ENCODE measurements at places on chromosomes 12 and 14. TPM values are rescaled to one million over a fixed set of nuclear protein-coding genes. Genes with fewer than 3 reads are reported as not detected.

DNA sequence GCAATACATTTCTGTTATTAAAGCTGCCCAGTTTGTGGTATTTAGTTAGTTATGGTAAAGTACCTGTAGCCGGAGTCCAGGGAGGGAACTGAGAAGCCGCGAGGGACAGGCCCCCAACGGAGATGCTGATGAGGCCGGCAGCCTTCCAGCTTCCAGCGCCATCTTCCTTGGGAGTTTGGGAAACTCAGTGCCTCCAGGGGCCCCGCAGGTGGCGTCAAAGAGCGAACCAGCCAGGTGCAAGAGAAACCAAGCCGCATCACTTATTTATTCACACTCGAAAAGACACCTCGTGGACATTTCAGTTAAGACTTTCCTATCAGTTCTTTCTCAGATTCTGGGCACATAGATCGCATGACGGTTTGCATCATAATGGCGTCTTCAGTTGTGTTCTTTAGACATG is 216.6 kb downstream of the GLT1D1 start:
- H3K4me1 ChIP-seq: no peaks in the 10 kb centered on the region
- no peak overlapping the region for H3K4me3 ChIP-seq
- H3K27me3 ChIP-seq: no peaks in the 10 kb centered on the region

- DNase-seq: no peak
- no peaks in the 10 kb centered on the region for H3K27me3 ChIP-seq
- no peak overlapping the region for H3K4me3 ChIP-seq
- H3K27ac ChIP-seq: no peak overlapping the region
- peaks cover 18% of the 10 kb centered on the region for H3K4me1 ChIP-seq
Observed at GRCh38 chr12:132033627-132034026, 83.9 kb downstream of the EP400 start.

- H3K4me3 ChIP-seq: no peak overlapping the region
- H3K36me3 ChIP-seq: no peaks in the 10 kb centered on the region
- peaks cover 19% of the 10 kb centered on the region for H3K27me3 ChIP-seq
- no peaks in the 10 kb centered on the region for H3K4me1 ChIP-seq
Observed at GRCh38 chr12:111150921-111151840, 217.7 kb downstream of the PHETA1 start.

DNA sequence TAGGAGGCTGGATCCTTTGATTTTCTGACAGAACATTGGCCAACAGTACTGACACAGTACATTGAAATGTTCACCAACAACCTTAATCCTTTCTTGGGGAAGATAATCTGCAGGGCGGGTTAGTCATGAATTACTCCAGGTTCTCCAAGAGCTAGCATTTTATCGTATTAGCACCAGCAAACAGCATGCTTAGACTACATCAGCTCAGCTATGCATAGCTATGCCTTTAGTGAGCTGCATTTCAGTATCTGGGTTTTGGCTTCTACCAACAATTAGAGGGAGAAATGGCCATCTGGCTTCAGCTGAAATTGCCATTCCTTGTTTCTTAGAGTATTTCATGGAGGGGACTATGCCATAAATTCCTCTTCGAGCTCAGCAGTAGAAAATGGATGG is 33.8 kb downstream of the SAMD4A start:
- H3K4me1 ChIP-seq: peaks cover 24% of the 10 kb centered on the region
- no peaks in the 10 kb centered on the region for H3K36me3 ChIP-seq
- no peaks in the 10 kb centered on the region for H3K27me3 ChIP-seq
- no peak for DNase-seq
- H3K27ac ChIP-seq: no peak overlapping the region

- no peaks in the 10 kb centered on the region for H3K36me3 ChIP-seq
- H3K27me3 ChIP-seq: no peaks in the 10 kb centered on the region
- no peak for DNase-seq
- H3K27ac ChIP-seq: no peak overlapping the region
- peaks cover 36% of the 10 kb centered on the region for H3K4me1 ChIP-seq
Observed at GRCh38 chr12:2380946-2381345, 328.2 kb downstream of the CACNA1C start.

GRCh38 chr12:100026241-100026640 is 41.5 kb upstream of the ANKS1B start:
- H3K27ac ChIP-seq: peak overlapping the region; percentile 1
- H3K4me3 ChIP-seq: no peak overlapping the region
- peaks cover 23% of the 10 kb centered on the region for H3K4me1 ChIP-seq
- H3K27me3 ChIP-seq: no peaks in the 10 kb centered on the region

- no peak overlapping the region for H3K4me3 ChIP-seq
- H3K4me1 ChIP-seq: no peaks in the 10 kb centered on the region
- H3K36me3 ChIP-seq: peaks cover 48% of the 10 kb centered on the region
- DNase-seq: no peak
Observed at GRCh38 chr14:105005329-105005928, 15.5 kb downstream of the CDCA4 start.

- H3K4me1 ChIP-seq: peaks cover 3% of the 10 kb centered on the region
- no peak overlapping the region for H3K4me3 ChIP-seq
- peaks cover 98% of the 10 kb centered on the region for H3K27me3 ChIP-seq
Observed at GRCh38 chr12:43095669-43096280, 456.2 kb downstream of the ADAMTS20 start.

- no peak overlapping the region for H3K4me3 ChIP-seq
- DNase-seq: no peak
- H3K27ac ChIP-seq: no peak overlapping the region
- H3K36me3 ChIP-seq: peaks cover 5% of the 10 kb centered on the region
- no peaks in the 10 kb centered on the region for H3K27me3 ChIP-seq
Observed at GRCh38 chr12:107464644-107465043, 221.0 kb upstream of the PWP1 start.

DNA sequence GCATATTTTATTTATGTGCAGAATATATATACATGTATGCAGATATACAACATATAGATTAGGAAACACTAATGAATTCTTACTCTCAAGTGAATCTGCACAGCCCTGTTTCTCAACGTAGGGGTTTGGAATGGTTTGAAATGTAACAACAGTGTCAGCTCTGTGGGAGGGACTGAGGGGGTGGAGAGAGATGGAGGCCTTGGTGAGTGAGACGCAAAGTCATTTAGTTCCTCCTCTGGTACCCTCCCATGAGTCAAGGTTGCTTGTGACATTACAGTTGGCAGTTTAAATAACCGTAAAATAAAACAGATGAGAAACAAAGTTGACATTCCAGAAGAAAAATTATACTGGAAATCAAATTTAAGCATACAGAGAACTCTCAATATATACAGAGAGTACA is 313.0 kb upstream of the PRKD1 start:
- no peaks in the 10 kb centered on the region for H3K4me1 ChIP-seq
- no peaks in the 10 kb centered on the region for H3K27me3 ChIP-seq
- no peak overlapping the region for H3K4me3 ChIP-seq
- no peak overlapping the region for H3K27ac ChIP-seq
- DNase-seq: no peak

DNA sequence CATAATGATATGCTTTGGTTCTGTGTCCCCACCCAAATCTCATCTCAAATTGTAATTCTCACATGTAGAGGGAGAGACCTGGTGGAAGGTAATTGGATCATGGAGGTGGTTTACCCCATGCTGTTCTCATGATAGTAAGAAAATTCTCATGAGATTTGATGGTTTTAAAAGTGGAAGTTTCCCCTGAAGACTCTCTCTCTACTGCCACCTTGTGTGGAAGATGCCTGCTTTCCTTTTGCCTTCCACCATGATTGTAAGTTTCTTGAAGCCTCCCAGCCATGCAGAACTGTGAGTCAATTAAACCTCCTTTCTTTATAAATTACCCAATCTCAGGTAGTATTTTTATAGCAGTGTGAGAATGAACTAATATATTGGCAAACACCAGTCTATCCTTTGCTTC is 260.4 kb upstream of the PPFIA2 start:
- no peaks in the 10 kb centered on the region for H3K4me1 ChIP-seq
- H3K27me3 ChIP-seq: no peaks in the 10 kb centered on the region
- no peaks in the 10 kb centered on the region for H3K36me3 ChIP-seq
- no peak overlapping the region for H3K27ac ChIP-seq
- H3K4me3 ChIP-seq: no peak overlapping the region
- DNase-seq: no peak

DNA sequence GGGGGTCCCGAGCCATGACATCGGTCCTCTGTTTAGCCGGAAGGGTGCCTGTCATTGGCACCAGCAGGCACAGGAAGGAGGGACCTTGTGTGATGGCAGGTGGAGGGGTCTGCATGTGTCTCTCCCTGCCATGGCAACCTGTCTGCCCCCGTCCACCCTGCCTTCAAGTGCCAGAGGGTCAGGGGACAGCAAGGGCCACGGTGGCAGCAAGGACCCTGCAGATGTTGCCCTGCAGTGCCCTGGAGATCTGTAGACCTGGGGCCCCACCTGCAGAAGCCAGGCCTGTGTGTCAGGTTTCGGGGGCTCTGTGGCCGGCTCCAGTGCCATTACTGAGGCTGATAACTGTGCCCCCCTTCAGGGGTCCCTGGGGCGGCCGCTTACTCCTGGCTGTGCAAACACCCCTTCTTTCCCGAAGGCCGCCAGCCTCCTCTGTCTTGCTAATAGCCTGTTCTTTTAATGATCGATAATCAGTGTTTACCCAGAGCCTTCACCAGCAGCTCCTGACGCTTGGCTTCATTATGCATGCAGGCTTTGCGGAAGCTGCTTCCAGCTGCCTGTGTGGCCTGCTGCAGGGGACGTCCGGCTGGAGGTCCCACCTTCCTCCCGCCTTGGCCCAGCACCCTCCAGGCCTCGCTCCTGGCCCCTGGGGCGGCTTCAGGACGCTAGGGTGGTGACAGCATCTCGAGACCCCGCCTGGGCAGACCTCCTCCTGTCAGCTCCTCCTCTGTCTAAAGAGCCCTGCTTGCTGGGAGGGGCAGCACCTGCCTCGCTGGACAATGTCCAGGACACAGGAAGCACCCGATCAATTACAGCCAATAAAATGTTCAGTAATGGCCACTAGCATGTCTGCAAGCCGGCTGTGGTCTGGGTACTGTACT is 153.0 kb downstream of the KIF26A start:
- no peaks in the 10 kb centered on the region for H3K36me3 ChIP-seq
- H3K27ac ChIP-seq: no peak overlapping the region
- no peaks in the 10 kb centered on the region for H3K4me1 ChIP-seq
- H3K4me3 ChIP-seq: no peak overlapping the region
- DNase-seq: no peak
- no peaks in the 10 kb centered on the region for H3K27me3 ChIP-seq

GRCh38 chr12:56927281-56927680 is 6.9 kb downstream of the SDR9C7 start:
- H3K36me3 ChIP-seq: no peaks in the 10 kb centered on the region
- no peak for DNase-seq
- no peak overlapping the region for H3K4me3 ChIP-seq
- no peaks in the 10 kb centered on the region for H3K4me1 ChIP-seq

- no peaks in the 10 kb centered on the region for H3K27me3 ChIP-seq
- DNase-seq: no peak
- no peak overlapping the region for H3K27ac ChIP-seq
Observed at GRCh38 chr12:123732251-123732650, 20.1 kb downstream of the ATP6V0A2 start.

DNA sequence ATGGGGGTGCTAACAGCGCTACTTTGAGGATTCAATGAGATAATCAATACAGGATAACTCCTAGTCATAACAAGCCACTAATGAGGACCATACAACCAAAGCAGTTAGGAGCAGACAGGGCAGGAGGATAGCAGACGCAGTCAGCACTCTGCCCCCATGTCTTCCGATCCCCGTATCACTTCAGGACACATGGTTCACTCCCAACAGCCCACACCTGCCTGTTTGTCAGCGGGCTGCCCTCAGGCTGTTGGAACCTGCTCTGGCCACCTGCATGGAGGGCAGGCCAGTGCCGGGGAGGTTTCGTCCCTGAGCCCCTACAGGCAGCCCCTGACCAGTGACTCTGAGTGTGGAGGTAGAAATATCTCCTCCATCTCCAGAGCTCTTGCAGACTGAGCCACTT is 37.1 kb upstream of the LTBP2 start:
- H3K27ac ChIP-seq: no peak overlapping the region
- H3K27me3 ChIP-seq: no peaks in the 10 kb centered on the region
- DNase-seq: no peak
- H3K4me3 ChIP-seq: no peak overlapping the region

DNA sequence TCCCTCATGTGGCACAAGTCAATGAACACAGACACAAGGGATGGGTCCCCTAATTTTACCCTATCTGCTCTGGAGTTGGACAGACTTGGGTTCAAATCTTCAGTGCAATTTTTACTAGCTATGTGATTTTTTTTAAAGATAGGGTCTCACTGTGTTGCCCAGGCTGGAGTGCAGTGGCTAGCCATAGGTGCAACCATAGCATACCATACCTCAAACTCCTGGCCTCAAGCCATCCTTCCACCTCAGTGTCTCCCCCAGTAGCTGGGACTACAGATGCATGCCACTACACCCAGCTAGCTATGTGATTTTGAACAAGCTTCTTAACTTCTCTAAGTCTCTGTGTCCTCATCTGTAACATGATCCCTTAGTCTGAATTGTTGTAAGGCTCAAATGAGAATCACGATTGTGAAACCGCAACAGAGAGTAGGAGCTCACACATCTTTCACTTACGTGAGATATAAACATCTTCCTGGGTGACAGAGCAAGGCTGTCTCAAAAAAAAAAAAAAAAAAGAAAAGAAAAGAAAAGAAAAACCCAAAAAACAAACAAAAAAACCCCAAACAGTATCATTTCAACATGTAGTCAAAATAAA is 4.7 kb downstream of the CALCOCO1 start:
- H3K4me3 ChIP-seq: no peak overlapping the region
- DNase-seq: no peak
- no peak overlapping the region for H3K27ac ChIP-seq

DNA sequence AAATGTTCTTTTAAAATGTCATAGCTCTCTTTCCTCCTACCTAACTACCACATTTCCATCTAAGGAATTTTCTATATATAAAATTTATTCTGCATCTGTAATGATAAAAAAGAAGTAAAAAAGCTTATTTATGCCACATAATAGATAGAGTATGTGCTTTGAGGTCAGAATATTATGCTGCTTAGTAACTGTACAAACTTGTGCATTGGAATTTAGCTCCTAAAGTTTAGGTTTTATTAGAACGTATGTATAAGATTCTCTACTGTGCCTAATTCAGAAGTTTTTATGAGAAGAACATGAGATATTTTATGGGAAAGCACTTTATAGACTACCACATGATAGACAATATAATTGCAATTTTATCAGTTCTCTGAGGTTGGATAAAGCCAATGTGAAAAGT is 384.6 kb downstream of the SLC16A7 start:
- DNase-seq: no peak
- H3K4me1 ChIP-seq: no peaks in the 10 kb centered on the region
- H3K27me3 ChIP-seq: no peaks in the 10 kb centered on the region
- H3K27ac ChIP-seq: no peak overlapping the region
- H3K36me3 ChIP-seq: no peaks in the 10 kb centered on the region
- H3K4me3 ChIP-seq: no peak overlapping the region

- H3K27ac ChIP-seq: no peak overlapping the region
- no peak for DNase-seq
- no peaks in the 10 kb centered on the region for H3K27me3 ChIP-seq
- H3K4me3 ChIP-seq: no peak overlapping the region
- no peaks in the 10 kb centered on the region for H3K36me3 ChIP-seq
- H3K4me1 ChIP-seq: peaks cover 50% of the 10 kb centered on the region
Observed at GRCh38 chr12:112841240-112841639, 49.7 kb downstream of the RPH3A start.

Gene BICDL1
- total RNA-seq: not detected

Gene MARCHF9
- total RNA-seq: 107 TPM

Gene ANKS1B
- not detected for total RNA-seq

Gene CCDC60
- not detected for total RNA-seq

Gene PELI2
- 5.3 TPM for total RNA-seq

Gene SYNDIG1L
- not detected for total RNA-seq

Gene LHX5
- total RNA-seq: not detected
